ENCODE measurements at places on chromosomes 2 and 18.

DNA sequence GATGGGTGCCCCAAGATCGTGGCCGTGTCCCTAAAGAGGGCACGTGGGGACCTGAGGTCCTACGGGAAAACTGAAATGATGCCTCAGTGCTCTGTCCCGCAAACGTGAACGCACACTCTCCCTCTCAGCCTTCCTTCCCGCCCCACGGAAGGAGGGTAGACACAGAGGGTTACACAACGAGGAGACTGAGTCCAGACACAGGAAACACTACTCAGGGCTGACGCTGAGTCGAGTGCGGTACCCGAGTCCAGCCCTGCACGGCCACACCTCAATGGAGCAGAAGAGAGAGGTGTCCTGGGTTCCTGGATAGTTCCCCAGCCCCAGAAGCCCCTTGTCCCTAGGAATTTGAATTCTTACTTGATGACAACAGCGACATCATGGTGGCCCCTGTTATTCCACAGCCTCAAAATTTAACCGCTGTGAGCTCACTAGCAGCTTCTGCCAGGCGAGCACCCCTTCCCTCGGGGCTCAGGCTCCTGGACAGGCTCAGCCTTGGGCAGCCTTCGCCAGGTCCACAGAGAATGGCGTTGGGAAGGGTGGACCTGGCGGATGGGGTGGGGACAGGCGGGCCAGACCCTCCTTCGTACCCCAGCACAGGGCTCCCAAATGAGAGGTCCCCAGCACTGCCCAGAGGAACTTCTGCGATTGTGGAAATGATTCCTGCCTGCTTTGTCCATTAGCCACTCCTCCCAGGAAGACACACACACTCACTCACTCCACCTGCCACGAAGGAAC is 980 bp upstream of the RNPEPL1 start:
- no peak for DNase-seq

DNA sequence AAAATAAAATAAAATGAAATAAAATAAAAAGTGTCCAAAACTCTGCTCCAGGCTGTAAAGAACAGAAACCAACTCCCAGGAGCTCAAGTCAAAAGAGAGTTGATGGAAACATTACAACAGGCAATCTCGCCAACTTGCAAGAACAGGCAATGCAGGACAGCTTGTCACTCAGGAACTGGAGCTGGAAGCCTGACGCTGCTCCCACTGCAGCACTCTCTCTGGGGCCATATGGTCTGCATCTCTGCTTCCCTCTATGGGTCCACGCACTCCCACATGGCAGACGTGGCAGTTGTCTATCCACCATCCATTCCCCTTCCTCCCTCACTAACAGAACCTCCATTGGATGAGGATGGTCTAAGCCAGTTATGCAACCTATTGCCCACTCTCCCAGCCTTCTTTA is 23.3 kb upstream of the ARPC2 start:
- DNase-seq: no peak

GRCh38 chr18:40447820-40448219 is 1507.2 kb upstream of the PIK3C3 start:
- no peak for DNase-seq

GRCh38 chr18:25225151-25225550 is 126.8 kb downstream of the ZNF521 start:
- no peak for DNase-seq

DNA sequence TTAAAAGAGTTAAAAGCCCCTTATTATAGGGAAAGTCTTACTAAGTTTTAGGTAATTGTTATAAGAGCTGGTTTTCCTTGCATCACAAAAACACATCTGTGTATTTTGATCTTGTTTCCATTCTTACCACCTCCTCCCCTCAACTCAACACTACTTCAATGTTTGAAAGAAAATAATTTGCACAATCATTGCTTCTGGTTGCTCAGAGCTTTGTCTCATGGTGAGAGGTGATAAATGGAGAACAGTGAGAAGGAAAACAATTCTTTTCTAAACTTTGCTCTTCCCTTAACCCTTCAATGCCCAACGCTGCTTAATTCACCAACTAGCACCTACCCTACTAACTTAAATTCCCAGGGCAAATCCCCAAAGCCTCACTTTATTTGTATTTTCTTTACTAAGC is 268.1 kb upstream of the LINC00305 start:
- DNase-seq: no peak
